ENCODE measurements at places on chromosomes 11 and 22.

DNA sequence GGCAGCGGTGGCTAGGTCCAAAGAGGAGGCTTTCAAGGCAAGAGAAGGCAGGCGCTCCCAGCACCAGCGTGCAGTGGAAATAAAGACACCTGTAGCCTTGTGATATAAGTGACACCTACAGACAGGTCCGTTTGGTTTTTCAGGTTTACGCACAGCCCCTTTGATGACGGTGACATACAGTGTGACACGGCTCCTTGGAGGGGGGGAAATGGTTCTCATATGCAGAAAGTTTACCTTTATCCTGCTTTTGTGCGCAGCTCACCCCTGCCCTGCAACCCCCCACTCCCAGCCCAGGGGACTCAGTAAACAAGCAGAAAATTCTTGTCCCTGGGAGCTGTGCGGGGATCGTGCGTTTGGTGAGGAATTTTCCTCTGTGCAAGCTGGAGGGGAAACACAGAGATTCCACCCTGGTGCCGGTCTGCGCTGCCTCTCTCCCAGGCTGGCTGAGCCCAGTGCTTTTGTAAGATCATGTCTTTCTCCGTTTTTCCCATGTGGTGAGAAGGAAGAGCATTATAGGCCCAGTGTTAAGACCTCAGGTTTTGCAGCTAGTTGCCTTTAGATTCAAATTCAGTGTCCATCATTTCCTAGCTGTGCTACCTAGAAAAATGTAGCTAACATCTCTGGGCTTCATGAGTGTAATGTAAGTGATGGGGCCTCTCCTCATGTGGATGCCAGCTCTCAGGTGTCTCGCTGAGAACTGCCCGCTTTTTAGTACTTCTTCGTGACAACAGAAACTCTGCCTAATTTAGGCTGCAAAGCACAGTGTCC lies at the start of gene ELF5:
TSS of gene ELF5 (minus strand) at position 113 of the 768 bp plus-strand sequence. CDS start 8,045 bp downstream, outside the sequence.
- DNase-seq = no peak

GRCh38 chr22:45863981-45864751 lies 112.8 kb downstream of the WNT7B start:
- peak; percentile 46 for DNase-seq

- DNase-seq = no peak
Measured at GRCh38 chr22:50074056-50074455, 11.2 kb downstream of the MLC1 start.

DNA sequence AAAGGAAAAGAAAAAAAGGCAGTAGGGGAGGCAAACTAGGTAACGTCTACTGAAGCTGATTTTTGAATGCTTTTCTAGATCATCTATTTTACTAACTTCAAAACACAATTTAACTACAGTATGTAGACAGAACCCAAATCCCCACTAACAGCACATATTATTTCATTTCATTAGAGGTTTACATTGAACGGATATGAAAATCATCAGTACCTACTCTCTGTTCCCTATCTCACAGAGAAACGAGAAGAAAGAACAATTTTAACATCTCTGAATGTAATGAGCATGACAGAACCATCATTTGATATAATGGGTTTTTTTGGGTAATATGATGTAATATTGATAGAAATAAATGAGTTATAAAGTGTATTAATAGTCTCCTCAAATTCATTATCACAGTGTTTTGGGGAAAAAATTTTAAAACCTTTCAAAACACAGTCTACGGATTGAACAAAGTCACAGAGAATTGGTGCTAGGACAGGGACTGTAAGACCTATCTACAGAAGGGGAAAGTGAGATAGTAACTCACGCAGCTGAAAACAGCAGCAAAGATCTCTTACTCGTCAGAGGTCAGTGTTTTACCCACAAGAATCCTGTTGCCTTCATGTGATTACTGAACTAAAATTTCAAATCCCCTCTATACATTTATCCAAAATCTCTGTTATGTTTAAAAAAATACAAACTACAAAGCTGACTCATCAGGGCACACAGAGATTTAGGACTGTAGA lies 77.3 kb downstream of the ZBTB44 start:
- no peak for DNase-seq

DNA sequence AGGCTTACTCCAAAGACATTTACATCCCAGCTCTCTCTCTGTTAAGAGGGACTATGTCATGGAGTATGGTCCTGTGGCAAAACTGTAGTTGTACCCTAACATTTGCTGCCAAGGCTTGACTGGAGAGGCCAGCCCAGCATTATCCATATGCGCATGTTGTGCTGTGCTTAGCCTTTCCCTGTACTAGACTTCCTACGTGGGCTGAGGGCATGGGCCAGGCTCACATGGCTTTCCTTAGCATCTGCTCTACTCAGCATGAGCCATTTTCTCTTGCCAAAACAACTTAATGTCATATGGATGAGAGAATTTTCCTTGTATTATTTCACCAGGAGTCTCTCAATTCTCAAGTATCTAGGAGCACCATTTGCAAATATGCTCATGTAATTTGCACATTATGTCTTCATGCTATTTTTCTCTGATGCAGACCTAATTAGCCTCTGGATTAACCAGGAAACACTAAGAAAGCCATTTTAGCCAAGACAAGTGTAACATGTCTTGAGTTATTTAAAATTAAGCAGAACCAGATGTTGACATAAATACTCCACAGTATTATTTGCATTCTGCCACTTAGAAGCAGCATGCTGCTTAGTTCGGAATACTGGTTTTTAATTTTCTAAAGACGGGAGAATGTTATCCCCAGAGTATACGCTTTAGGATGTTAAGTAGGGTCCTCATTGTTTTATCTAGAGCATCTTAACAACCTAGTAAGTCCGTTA lies 71.7 kb upstream of the FAR1 start:
- DNase-seq = no peak

- no peak for DNase-seq
Measured at GRCh38 chr22:44407171-44407986, 90.7 kb downstream of the RTL6 start.
